ENCODE measurements at places on chromosomes 6 and 20.

GRCh38 chr6:38320843-38321242 is 318.9 kb downstream of the BTBD9 start:
- DNase-seq = no peak

- DNase-seq = no peak
Measured at GRCh38 chr6:154602708-154603107, 92.2 kb upstream of the CNKSR3 start.

- DNase-seq = no peak
Measured at GRCh38 chr6:16409531-16410441, 171.4 kb downstream of the GMPR start.

DNA sequence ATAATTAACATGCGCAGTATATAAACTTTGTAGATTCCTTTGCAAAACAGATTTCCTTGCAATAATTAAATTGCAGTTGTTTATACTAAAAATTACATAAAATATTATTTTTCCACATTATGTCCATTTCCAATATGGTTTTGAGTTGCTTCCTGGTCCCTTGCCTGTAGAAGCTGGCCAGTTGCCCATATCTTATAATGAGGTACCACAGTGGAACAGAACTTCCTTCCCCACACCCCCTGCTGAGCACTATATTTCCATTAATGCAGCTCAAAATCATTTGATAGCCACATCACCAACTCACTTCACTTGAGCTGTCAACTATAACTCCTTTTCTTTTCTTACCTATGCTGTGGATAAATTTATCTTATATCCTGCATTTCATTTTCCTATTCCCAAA is 194.6 kb downstream of the DST start:
- DNase-seq = no peak

All from LNCaP clone FGC (cell line).